ENCODE measurements at places on chromosomes 3 and 15.

GRCh38 chr15:64686130-64686735, 89.2 kb downstream of the RBPMS2 start:
- peak; percentile 46 for DNase-seq

DNA sequence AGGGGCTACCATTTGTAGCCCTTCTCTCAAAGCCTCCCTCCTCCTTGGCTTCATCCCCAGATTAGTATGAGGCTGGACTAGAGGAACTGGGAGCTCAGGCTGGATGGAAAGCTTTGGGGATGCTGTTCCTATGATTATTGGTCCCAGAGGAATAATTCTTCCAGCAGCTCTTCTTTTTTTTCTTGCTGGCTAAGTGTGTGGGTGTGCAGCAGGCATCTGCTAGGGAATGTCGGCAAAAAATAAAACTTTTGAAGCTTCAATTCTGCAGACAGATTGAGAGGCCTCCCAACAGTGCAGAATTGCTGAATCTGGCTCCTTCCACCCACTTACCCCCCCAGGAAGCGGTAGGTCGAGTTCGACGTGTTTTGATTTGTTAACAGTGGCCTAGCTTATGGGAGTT, 138.5 kb upstream of the ANKRD28 start:
- no peak for DNase-seq

- DNase-seq = no peak
Observed at GRCh38 chr15:80264031-80264430, 12.0 kb upstream of the CTXND1 start.

- no peak for DNase-seq
Observed at GRCh38 chr3:61935814-61936213, 374.4 kb downstream of the PTPRG start.

GRCh38 chr15:40443846-40444245, 3.1 kb downstream of the BAHD1 start:
- DNase-seq = no peak

- no peak for DNase-seq
Observed at GRCh38 chr3:76668653-76669052, 371.2 kb upstream of the ROBO2 start.

GRCh38 chr3:152192050-152192449, 76.7 kb upstream of the MBNL1 start:
- no peak for DNase-seq

DNA sequence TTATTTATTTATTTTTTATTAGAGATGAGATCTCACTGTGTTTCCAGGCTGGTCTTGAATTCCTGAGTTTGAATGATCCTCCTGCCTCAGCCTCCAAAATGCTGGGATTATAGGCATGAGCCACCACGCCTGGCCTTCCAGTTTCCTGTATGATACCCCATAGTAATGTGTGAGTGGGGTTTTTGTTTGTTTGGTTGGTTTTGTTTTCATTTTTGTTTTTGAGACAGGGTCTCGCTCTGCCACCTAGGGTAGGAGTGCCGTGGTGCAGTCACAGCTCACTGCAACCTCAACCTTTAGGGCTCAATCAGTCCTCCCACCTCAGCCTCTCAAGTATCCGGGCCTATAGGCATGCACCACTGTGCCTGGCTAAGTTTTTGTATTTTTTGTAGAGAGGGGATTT, 30.9 kb downstream of the GOLM2 start:
- no peak for DNase-seq

DNA sequence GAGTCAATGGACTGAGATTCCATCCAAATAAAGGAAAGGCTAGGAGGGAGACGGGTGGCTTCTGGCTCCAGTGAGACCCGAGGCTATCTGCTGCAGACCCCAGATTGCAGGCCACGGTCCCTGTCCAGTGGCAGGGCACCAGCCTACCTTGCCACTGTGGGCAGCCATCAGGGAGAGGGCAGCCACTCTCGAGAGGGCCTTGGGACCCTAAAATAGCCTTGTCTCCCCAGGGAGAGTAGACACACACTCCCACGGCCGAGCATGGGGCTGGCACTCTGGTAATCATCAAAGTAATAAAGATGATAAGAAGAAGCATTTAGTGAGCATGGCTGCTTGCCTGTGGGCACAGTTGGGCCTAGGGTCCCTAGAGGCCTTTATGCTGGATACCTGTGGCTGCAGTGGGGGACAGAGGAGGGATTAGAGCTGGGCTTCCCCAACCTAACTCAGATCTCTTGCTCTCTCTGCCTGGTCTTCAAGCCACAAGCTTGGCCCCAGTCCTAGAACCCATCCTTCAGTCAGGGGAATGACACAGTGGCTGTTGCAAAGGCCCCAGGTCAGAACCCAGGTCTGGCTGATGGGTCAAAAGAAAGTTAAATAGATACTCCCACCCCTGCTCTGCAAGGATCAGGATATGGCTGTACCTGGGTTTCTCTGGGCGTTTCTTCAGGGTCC, 9.2 kb upstream of the VIPR1 start:
- no peak for DNase-seq

DNA sequence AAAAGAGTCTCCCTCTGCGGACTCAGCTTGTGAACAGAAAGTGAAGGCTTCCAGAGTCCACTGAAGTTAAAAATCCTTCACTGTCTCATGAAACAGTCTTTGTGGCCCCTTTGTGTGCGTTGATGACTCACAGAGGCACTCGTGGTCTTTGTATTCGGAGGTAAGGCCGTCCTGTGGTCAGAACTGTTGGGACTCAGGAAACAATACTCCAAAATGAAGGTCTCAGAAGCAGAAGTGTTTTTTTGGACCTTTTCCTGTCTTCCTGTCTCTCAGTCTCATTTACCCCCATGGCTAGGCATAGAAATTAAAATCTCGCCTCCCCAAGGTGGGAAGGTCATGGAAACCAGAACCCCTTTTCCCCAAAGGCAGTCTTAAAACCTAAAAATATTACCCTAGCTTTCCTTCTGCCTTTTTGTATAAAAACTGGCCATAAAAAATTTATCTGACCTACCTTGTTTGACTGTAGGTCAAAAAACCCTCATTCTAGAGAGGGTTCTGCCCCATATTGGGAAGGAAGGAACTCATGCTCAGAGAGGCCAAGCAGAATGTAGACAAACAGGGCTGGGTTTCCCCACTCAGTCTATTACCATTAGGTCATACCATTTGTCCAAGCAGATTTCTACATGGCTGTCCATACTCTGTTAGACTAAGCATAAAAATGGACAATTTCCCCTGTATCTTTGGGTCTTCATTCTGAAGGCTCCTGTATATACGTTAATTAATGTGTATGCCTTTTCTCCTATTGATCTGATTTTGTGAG, 19.1 kb upstream of the EPB42 start:
- no peak for DNase-seq

DNA sequence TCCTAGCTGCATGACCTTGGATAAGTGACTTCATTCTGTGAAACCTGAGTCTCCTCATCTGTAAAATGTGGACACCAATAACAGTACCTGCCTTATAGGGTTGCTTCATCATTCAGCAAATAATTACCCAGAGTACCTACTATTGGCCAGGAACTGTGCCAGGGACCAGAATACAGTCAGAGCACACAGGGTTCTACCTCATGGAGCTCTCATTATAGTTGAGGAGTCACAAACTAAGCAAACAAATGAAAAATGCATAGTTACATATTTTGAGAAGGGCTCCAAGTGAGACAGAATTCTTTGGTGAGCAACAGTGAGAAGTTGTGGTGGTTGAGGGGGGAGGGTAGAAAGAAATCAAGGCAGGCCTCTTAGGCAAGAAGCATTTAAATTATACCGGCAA, 308.6 kb upstream of the WNT5A start:
- DNase-seq = no peak

- DNase-seq = no peak
Observed at GRCh38 chr3:13234666-13235065, 161.4 kb upstream of the IQSEC1 start.

GRCh38 chr15:89196994-89197393, 24.4 kb downstream of the RLBP1 start:
- DNase-seq = peak; percentile 68

GRCh38 chr3:101784855-101785613, 6.0 kb downstream of the NXPE3 start:
- no peak for DNase-seq

DNA sequence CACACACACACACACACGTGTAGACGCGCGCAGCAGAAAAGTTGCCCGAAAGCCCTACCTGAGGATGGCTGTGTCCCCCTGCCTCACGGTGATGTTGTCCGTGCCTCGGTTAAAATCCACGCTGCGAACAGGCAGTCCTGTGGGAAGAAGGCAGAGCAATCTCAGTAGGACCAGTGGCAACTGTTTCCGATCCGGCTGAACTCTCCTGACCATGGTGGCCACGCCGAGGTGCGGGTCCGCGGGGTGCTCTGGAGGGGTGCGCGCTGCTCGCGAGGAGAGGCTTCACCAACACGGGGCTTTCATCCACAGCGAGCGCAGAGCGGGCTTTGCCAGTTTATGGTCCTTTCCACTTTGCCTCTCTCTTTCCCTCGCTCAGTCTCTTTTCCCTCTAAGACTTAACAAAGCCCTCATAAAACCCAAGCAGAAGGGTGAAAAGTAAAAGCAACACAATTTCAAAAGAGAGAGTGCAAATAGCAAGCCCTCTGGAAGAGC, 422 bp downstream of the LSAMP start:
- DNase-seq = no peak

- DNase-seq = no peak
Observed at GRCh38 chr3:13666781-13667709, 118.1 kb downstream of the FBLN2 start.

GRCh38 chr3:37130984-37131859, 43.2 kb downstream of the LRRFIP2 start:
- DNase-seq = no peak

DNA sequence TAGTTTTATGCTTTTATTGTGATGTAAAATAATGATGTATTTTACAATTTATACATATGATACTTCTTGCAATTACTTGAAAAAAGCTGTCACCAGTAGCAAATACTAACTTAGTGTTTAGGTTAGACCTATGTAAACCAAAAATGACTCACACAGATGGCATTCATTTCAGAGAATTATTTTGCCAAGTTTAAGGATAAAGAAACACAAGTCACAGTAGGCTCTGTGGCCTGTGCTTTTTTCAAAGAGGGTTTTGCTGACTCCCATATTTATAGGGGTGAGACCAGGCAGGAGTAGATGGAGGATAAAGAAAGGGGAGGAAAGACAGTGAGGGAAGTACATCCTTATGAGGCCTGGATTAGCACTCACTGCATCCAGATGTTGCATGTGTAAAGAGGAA, 356.6 kb upstream of the NPAP1 start:
- no peak for DNase-seq

DNA sequence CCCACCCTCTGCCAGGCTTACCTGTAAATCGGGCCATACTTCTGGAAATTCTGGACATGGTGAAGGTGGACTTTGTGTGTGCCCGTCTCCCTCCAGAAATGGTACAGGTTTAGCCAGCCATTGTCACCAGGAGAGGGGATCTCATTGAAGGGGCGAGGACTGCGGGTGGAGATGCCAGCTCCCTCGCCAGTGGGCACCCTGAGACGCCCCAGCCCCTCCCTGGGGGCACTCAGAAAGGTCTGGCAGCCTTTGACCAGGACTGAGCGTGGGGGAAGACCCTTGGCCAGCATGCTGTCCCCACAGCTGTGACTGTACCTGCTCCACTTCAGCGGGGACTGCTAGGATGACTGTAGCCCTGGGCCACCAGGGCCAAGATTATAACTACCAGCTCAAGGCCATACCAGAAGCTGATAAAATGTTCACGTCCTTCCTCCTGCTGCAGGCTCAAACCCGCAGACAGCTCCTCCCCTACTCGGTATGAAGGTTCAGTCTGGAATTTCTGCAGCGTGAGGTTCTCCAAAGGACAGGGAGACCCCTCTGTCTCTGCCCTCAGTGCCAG, at the start of gene CYP11A1:
CYP11A1 (minus strand) TSS at position 351 of the 559 bp plus-strand sequence; CDS start at position 290, 61 bp downstream.
- DNase-seq = no peak

GRCh38 chr3:39146611-39147591, 6.5 kb downstream of the CSRNP1 start:
- peak; percentile 81 for DNase-seq

DNA sequence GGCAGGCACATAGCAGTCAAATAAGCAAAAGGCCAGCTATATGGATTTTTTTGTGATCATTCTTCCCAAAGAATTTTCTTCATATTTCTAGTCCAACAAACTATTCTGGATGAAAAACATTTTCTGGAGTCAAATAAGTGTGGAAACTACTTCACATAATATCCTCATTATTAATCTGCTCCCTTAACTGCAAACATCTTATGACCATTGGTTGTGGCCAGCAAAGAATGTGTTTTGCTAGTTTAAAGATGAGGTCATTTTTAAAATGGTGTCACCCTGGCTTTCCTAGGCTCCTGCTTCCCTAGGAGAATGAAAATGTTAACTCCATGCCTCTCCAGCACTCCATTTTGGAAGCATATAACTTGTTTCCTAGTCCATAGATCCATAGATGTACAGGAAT, 118.8 kb downstream of the SST start:
- no peak for DNase-seq

- no peak for DNase-seq
Observed at GRCh38 chr15:33211176-33211808, 16.8 kb upstream of the FMN1 start.

- no peak for DNase-seq
Observed at GRCh38 chr3:139695007-139695406, 17.2 kb upstream of the NMNAT3 start.

- DNase-seq = peak; percentile 80
Observed at GRCh38 chr3:111936191-111936841, 42.5 kb upstream of the ABHD10 start.

GRCh38 chr15:81851325-81851724, 194.5 kb downstream of the MEX3B start:
- no peak for DNase-seq

DNA sequence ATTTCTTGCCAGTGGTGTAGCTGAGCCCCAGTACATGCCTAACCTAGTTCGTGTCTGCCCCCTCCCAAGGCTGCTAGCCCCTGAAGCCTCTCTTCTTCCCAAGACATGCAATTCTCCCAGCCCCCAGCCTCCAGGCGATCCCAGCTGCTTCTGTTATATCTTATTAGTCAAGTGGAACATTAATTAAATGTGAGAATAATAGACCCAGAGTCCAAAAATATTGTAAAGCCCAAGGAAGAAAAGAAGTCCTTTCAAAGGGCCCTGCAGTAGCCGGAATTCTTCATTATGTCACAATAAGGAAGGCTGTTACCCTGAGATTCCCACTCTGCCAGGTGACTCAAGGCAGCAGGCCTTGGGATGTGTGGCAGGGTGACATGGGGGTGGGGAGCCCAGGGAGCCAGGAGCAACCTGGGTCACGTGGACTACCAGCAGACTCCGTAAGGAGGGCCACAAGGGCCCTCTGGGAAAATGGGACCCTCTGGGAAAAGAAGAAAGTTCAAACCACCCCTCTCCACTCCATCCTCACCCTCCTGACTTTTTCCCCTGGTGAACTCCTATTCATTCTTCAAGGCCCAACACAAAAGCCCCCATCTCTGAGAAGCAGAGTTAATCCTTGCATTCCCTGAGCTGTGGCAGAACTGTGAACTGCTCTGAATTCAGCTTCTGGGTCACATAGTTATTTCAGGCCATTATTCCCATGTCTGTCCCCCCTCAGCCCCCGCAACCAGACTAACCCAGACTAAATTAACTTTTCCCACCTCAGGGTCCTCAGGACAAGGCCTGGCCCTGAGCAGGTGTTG, 21.8 kb upstream of the TRH start:
- no peak for DNase-seq
